ENCODE measurements at places on chromosomes 2 and 18. TPM values are rescaled to one million over a fixed set of nuclear protein-coding genes. Genes with fewer than 3 reads are reported as not detected.

MSH2 gene
- 16.0 TPM for total RNA-seq

PCARE gene
- total RNA-seq: not detected

UPP2 gene
- not detected for total RNA-seq

STAT4 gene
- 1.6 TPM for total RNA-seq

DNA sequence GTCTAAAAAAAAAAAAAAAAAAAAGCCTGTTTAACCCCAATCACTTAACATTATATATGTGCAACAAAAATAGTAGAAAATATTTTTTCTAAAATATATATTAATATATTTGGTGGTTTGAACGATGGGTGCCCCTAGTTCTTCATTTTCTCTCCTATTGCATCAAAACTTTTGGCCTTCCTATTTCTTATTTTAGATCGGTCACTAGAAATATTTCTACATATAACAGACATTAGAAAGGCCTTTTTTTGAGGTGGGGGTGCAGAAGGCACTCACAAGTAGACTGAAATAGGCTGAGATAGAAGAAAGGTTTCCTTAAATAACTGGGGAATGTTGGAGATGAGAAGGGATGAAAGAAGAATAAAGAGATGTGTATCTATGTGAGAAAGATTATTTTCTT lies 49.3 kb upstream of the AP1S3 start:
- H3K27me3 ChIP-seq: no peaks in the 10 kb centered on the region
- H3K4me1 ChIP-seq: peaks cover 6% of the 10 kb centered on the region
- H3K36me3 ChIP-seq: peaks cover 16% of the 10 kb centered on the region
- no peak overlapping the region for H3K27ac ChIP-seq
- H3K4me3 ChIP-seq: no peak overlapping the region
- DNase-seq: no peak

GRCh38 chr2:64905338-64906024 lies 83.7 kb upstream of the SLC1A4 start:
- H3K4me3 ChIP-seq: no peak overlapping the region
- H3K4me1 ChIP-seq: no peaks in the 10 kb centered on the region
- no peak for DNase-seq
- H3K27ac ChIP-seq: no peak overlapping the region

DNA sequence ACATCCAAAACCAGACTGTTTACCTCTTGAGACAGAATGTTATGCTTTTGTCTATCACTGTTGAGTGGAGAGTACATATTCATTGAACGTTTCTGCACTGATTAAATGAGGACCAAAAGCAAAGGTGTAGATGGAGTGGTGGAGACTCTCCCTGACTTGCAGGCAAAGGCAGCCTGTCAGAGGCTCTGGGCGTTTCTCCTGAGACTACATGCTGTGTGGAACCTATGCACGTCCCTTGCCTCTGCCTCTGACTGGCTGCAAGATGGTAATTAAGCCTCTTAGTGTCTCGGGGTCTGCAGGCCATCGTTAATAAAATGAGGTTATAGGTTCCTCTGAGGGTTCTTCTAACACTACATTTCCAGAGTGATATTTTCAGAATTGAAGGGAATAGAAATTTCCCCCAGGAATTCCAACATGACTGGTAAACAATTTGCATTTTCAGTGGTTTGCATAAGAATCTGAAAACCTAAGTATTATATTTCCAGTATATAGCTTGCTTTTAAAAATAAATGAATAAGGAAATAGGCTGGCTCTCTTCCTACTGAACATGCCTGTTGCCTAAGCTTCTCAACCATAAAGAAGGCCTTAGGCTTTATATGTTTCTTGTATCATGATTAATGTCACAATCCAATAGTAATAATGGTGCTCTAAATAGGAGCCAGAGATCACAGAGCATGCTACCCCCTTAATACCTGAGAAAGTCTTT lies 107.4 kb downstream of the FTCDNL1 start:
- no peak overlapping the region for H3K27ac ChIP-seq
- no peak overlapping the region for H3K4me3 ChIP-seq
- H3K36me3 ChIP-seq: no peaks in the 10 kb centered on the region
- no peak for DNase-seq
- H3K27me3 ChIP-seq: no peaks in the 10 kb centered on the region
- no peaks in the 10 kb centered on the region for H3K4me1 ChIP-seq

DNA sequence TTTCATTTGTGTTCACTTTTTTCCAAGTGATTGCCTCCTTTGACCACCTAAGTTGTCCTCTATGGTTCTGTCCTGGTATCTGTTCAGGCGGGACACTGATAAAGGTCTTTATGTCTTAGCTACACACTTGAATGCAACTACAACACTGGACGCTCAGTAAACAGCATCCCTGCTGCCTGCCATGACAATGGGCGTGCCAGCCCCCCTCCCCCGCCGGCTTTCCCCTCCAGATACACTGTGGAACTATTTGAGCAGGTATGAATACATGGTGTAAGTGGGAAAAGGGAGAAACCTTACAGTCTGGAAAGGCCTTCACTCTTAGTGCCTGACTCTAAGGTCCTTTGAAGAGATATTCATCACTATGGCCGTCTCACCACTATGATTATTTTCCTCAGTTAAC lies 5.7 kb downstream of the AGBL5 start:
- peaks cover 3% of the 10 kb centered on the region for H3K4me1 ChIP-seq
- no peaks in the 10 kb centered on the region for H3K27me3 ChIP-seq
- H3K27ac ChIP-seq: no peak overlapping the region
- DNase-seq: no peak
- peaks cover 11% of the 10 kb centered on the region for H3K36me3 ChIP-seq
